ENCODE measurements at places on chromosomes 5 and 9. TPM values are rescaled to one million over a fixed set of nuclear protein-coding genes. Genes with fewer than 3 reads are reported as not detected.

- DNase-seq: no peak
These were observed 119.1 kb upstream of the TBC1D2 start for GRCh38 chr9:98374385-98375051.

GRCh38 chr9:14258660-14259239 is 55.2 kb downstream of the NFIB start:
- DNase-seq: no peak

GRCh38 chr5:74073257-74073656 is 447.3 kb downstream of the ARHGEF28 start:
- no peak for DNase-seq

DNA sequence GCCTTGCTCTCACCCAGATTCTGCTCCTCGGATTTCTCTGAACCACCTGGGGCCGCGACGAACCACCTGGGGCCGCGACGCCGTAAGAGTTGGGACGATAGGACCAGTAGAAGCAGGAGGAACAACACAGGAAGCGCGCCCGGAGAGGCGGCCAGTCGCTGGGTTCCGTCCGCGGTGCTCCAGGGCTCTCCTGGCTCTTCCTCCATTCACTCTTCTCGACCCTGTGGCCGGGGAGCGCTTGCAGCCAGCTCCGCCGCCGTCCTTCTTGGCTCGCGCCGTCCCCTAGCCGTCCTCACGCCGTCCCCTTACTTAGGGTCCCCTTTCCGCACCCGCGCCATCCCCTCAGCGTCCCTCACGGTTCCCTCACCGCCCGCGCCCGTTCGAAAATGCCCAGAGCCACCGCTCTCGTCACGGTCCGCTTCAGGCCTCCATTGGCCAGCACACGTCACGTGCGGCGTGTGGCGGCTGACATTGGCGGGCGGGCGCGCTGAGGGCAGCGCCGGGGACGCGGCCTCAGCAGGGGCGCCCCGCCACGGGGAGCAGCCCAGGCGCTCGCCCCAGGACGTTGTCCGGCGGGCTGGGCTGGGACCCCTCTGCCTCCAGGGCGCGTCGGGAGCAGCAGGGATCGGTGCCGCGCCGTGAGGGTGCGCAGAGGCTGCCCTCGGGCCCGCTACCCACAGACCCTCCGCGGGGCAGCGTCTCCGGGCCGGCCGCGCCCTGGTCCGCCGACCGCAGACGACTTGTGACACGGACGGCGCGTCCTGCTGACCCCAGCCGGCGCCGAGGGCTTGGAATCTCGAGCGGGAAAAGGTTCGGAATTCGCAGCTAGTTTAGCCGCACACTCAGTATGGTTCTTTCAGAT is 53.7 kb upstream of the PTPDC1 start:
- DNase-seq: peak; percentile 84

DNA sequence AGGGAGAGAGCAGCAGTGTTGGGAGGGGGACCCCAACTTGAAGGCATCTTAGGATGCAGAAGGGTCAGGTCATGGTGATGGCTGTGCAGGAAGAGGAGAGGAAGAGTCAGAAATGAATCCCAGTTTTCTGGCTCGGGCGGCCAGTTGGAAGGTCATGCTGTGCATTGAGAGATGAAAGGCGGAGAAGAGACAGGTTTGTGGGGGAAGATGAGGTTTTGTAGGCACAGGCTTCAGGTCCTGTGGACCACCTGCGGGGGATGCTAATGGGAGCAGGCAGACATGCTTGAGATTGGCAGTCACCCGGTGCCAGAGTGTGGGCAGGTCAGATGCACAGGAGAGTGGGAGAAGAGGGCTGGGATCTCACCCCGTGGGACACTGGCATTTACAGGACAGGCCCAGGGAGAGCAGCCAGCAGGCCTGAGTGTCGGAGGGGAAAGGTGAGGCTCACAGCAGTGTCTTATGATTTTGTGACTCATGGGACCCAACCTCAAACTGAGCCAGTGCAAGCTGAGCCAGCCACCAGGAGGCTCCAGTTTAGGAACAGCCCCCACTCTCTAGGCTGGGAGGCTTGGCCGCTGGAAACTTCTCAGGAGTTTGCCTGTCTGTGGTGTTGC is 17.5 kb downstream of the STXBP1 start:
- DNase-seq: no peak

GRCh38 chr5:2579126-2579525 is 172.4 kb downstream of the IRX2 start:
- no peak for DNase-seq

DNA sequence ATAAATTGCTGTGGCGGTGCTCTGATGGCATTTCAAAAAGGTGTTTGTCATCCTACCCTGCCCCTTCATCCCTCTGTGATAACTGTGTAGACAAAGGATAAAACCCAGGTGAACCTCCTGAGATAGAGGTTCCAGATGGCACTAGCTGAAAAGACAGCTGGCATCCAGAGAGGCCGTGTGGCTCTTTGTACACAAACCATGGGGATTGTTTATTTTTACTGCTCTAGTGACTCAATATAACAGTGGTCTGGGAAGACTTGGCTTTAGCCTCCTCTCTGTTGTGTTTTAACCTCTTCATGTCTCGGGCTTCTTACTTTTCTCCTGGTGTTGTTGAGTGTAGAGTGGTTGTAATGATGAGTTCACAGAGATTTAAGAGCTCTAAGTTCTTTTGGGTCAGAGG is 48.8 kb downstream of the SH3GL2 start:
- DNase-seq: no peak

GRCh38 chr9:100466829-100467221 is 6.1 kb upstream of the TMEFF1 start:
- no peak for DNase-seq

GRCh38 chr5:83689881-83690280 is 30.8 kb downstream of the HAPLN1 start:
- no peak for DNase-seq

DNA sequence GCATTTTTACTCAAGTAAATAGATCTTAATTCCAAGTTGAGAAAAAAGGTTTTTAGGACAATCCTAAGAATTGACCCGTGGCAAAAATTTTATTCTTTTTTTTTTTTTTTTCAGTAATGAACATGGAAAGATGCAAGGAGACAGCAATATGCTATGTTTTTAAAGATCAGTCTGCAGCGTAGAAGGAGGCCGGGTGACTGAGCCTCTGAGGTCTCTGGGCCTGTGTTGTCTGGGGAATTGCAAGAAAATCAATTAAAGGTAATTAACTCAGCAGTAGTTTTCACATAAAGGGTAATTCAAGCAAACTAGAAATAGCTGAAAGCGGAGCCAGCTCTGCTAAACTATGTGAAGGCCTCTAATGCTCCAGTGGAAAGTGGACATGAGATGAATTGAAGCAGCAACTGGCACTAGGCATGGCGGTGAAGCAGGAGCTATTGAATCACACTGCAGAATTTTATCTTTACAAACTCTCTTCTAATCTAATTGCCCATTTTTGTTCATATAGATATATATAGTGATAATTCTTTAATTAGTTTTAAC is 285.2 kb upstream of the ITGA1 start:
- DNase-seq: no peak

GRCh38 chr9:36470643-36471290 is 70.7 kb upstream of the RNF38 start:
- no peak for DNase-seq

GRCh38 chr9:29966247-29966646 is 2393.0 kb upstream of the C9orf72 start:
- DNase-seq: no peak

GRCh38 chr5:35319333-35320002 is 89.2 kb upstream of the PRLR start:
- DNase-seq: no peak

GRCh38 chr5:89922161-89922560 is 487.4 kb downstream of the CETN3 start:
- DNase-seq: no peak

- DNase-seq: no peak
These were observed 77.6 kb downstream of the UGCG start for GRCh38 chr9:111974092-111974681.

- no peak for DNase-seq
These were observed 33.6 kb downstream of the WWC1 start for GRCh38 chr5:168324859-168325630.

GRCh38 chr5:137148655-137149054 is 350.5 kb downstream of the SPOCK1 start:
- DNase-seq: no peak

IRX1 gene
- 25.7 TPM for polyA plus RNA-seq

FRMPD1 gene
- 0.91 TPM for polyA plus RNA-seq

SLC36A2 gene
- polyA plus RNA-seq: 4.9 TPM

ROR2 gene
- polyA plus RNA-seq: 18.5 TPM

IFNK gene
- polyA plus RNA-seq: not detected

CDH9 gene
- 16.7 TPM for polyA plus RNA-seq
